Stimulated activated CD4-positive, alpha-beta T cell treated with anti-CD3 and anti-CD28 coated beads, Interleukin-15, amount 100 ng/mL, for 48 hours (primary cell): ENCODE measurements at places on chromosomes 13 and 19.

GRCh38 chr19:13797870-13798269 lies 2.6 kb downstream of the ZSWIM4 start:
- no peak for DNase-seq

DNA sequence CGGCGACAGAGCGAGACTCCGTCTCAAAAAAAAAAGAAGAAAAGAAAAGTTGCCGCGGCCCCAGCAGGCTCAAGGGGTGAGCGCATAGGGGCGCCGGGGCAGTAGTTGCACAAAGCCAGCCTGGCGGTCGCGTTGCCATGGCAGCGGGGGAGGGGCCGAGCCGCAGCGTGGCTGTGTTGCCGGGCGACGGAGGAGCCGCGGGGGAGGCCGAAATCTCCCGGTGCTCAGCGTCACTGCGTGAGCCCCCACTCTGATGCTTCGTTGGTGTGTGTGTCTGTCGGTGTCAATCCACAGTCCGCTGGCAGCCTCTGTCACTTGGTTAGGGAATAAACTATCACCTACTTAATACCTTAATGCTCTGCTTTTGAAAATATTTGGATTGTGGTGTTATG lies 82.9 kb upstream of the C1QTNF9B start:
- peak; percentile 65 for DNase-seq

DNA sequence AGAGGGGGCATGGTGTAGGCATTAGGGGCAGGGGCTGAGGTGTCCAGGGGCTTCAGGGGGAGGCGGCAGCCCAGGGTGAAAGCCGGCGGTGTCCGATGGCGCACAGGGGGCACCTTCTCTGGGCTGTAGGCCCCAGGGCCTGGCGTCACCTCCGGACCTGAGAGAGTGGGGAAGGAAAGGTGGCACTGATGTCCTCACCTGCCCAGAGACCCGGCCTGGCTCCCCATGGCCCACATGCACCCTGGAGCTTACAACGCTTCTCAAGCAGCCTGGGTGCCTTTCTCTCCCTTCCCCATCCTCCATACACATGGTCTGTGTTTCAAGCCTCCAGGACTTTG lies 3.3 kb upstream of the SHC2 start:
- DNase-seq = no peak

DNA sequence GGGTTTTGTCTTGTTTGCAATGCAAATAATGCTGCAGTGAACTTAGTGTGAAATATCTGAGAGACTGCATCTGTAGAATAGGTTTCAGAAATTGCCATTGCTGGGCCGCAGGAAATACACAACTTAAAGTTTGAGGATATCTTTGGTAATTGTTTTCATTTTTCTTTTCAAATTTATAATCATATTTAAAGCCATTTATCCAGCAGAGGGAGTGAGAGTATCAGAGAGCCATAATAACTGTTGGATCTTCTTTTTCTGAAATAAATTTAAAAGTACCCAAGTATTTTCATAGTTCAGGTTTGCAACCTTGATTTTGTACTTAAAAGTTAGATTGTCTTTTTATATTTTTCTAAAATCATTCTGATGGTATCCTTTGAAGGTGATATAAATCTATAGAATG lies 99.4 kb downstream of the ZMYM2 start:
- no peak for DNase-seq

DNA sequence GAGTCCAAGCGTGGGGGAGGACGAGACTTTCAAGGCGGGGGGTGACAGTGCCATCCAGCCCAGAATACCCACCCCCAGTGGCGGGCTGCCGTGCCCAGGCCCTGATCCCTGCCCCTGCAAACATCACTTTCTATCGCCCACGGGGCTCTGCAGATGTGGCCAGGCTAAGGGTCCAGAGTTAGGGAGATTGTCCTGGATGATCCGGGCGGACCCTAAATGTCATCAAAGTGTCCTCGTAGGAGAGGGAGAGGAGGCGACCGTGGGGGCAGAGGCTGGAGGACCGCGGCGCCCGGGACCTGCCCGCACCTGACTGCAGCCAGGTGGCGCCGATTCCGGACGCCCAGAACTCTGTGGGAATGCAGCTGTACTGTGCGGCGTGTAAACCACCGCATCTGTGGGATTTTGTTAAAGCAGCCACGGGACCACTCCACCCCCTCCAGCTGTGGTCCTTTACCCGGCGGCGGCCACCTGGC lies 32.4 kb downstream of the GJA3 start:
- no peak for DNase-seq

GRCh38 chr13:43516401-43516833 lies 270.4 kb downstream of the ENOX1 start:
- DNase-seq = no peak

GRCh38 chr13:25170554-25171111 lies 1.5 kb downstream of the AMER2 start:
- no peak for DNase-seq

- no peak for DNase-seq
Measured at GRCh38 chr13:50306156-50306555, 290.9 kb downstream of the KCNRG start.

DNA sequence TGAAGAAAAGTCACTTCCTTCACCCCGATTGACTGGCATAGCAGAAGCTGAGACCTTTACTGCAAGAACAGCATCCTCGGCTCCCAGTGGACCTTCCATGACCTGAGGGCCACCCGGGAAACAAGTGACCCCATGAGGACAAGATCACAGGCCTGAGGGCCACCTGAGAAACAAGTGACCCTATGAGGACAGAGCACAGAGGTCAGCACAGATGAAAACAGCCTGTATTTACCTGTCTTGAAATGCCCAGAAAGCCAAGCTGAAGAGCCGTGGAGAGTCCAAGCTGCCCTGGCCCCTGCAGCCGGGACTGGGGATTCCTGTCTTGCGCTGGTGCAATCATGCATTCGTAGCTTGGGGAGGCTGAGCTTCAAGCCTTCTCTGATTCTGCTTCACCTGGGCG lies 114.2 kb upstream of the SPACA7 start:
- no peak for DNase-seq

DNA sequence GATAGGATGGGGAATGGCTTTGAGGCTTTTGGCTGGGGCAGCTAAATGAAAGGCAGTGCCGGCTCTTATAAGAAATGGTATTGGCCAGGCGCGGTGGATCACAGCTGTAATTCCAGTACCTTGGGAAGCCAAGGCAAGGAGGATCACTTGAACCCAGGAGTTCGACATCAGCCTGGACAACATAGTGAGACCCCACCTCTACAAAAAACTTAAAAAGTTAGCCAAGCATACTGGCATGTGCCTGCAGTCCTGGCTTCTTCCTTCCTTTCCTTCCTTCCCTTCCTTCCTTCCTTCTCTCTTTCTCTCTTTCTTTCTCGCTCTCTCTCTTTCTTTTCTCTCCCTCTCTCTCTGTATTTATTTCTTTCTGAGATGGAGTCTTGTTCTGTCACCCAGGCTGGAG lies 3.1 kb downstream of the CA11 start:
- no peak for DNase-seq
